ENCODE measurements at places on chromosomes 11 and 22.

- DNase-seq, result no peak
Observed at GRCh38 chr11:113850188-113850587, 25.2 kb downstream of the USP28 start.

- DNase-seq, result no peak
Observed at GRCh38 chr11:110207123-110207522, 89.3 kb downstream of the RDX start.

GRCh38 chr22:47281126-47282106 lies 519.0 kb downstream of the TBC1D22A start:
- no peak for DNase-seq

DNA sequence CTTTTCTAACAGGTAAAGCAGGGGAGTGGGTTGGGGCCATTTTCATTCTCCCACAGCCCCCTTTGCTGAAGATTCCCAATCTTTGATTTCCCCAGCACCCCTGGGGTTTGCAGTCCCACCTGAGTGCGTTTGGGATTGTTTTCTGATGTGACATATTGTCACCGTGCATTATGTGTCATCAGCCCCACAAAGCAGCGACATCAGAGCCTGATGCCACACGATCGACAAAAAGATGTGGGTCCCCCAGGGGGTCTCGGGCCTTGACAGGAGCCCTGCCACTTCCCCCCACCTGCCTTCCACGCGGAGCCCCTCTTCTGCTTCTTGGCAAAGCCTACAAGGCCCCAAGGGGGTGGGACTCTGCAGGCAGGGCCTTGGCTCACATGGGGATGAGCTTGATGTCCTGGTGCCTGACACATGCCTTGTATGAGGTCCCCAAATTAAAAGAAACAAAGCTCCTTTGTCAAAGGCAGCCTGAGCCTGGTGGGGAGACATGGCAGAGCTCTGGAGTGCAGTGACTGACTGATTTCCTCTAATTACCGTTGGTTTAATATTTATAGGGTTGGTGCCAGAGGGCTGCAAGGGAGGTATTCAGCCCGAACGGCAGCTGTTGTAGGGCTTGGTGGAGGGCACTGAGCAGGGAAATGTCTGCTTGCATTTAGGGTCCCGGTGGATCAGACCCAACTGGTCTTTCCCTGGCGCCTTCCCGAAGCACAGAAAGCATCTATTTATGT lies 149.2 kb downstream of the MIAT start:
- DNase-seq, result no peak

DNA sequence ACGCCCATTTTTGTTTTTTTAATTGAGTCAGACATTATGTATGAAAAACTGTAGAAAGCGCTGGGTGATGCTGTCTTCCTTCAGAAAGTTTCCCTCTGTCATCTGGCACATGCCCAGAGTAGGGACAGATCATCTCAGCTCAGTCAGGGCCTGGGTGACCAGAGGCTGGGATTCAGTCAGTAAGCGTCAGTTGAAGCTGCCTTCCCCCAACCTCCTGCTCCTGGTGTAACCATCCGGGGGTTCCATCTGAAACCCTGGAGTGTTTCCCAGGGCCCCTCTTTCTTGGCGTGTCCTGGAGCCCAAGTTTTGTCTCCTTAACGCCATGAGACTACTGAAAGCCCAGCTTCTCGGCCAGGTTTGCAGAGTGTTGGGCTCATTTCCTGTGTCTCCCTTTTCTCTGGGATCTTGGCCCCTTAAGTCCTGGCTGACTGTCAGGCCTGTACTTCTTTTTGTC lies 10.7 kb downstream of the PPFIA1 start:
- no peak for DNase-seq

DNA sequence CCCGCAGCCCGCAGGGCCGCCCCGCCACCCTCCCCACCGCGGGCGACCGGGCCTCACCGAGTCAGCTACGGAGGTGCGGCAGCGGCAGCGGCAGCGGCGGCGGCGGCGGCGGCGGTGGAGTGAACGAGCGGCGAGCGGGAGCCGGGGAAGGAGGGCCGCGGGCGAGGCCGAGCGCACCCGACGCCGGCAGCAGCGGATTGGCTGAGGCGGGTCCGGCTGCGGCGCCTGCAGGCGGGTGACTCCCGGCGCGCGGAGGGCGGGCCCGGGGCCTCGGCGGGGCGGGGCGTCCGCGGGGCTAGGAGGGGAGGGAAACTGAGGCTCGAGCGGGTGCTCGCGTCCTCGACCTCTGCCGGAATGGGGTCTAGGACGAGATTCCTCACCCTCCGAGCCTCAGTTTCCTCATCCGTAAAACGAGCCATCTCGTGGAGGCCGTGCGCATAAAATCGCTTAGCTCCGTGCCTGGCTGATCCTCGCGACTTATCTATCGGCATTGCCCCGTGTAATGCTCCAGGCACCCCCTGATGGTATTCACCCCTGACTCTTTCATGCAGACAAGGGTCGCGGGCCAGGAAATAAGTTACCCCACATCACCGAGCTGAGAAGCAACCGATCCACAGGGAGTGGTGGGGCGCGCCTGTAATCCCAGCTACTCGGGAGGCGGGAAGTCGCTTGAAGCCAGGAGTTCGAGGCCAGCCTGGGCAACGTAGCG lies at the start of gene CPT1A:
TSS of gene CPT1A (minus strand) at position 199 of the 709 bp plus-strand sequence. CDS start 26,442 bp downstream, outside the sequence.
- DNase-seq, result peak; percentile 90

GRCh38 chr22:46810856-46811786 lies 48.7 kb downstream of the TBC1D22A start:
- no peak for DNase-seq

DNA sequence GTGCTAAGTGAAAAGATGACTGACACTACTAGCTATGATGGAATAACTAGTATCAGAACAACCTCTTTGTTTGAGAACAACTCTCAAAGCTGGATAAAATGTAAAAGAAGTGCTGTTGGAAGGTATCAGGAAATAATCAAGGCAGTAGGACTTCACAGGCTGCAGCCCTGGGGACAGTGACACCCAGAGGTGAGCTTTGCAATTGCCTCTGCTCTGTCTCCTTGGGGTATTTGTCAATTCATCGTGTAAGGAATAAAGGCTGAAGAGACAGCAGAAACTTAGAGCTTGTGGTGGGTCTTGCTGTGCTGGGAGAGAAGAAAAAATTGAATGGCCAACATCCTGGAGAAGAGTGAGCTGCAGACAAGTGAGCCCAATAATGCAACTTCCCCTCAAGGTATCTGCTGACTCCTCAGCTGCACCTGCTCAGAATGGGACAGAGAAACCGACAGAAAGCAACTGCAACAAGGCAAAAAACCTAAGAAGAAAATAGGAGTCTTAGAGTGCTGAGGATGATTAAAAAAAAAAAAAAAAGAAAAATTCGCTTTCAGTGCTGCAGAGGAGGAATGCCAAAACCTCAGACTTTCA lies 141.1 kb downstream of the RCN1 start:
- peak; percentile 10 for DNase-seq

DNA sequence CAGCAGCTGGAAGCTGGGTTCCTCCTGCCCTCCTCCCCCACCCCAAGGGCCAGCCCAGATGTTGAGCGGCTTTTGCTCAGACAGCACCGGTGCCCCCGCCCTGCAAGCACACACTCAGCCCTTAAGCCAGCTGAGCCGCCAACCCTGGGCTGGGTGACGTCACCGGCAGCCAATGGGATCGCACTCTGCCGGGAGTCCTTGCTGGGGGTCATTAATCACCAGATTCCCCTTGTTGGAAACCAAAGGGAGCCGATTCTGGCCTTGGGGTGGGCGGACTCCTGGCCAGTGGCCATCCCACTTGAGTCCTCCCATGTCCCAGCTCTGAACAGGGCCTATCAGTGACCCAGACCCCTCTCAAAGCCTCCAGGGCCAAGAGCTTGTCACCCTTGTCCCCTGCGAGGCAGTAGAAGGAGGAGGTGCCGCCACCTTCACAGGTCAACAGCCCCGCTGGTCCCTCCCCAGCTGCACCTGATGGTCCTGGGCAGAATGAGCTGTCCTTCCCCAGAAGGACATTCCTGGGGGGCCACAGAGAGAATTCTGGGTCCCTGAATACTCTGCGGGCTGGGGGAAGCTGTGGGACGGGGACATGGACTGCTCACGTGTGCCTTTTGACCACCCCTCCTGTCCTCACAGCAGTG lies 7.4 kb downstream of the DUSP8 start:
- DNase-seq, result no peak

GRCh38 chr11:128341280-128342248 lies 245.8 kb downstream of the ETS1 start:
- DNase-seq, result peak; percentile 62

- no peak for DNase-seq
Observed at GRCh38 chr22:38802671-38803121, 8.8 kb upstream of the DNAL4 start.

GRCh38 chr11:74729397-74729796 lies 1.8 kb downstream of the CHRDL2 start:
- no peak for DNase-seq

- DNase-seq, result no peak
Observed at GRCh38 chr11:111081021-111081511, 164.5 kb upstream of the POU2AF2 start.

DNA sequence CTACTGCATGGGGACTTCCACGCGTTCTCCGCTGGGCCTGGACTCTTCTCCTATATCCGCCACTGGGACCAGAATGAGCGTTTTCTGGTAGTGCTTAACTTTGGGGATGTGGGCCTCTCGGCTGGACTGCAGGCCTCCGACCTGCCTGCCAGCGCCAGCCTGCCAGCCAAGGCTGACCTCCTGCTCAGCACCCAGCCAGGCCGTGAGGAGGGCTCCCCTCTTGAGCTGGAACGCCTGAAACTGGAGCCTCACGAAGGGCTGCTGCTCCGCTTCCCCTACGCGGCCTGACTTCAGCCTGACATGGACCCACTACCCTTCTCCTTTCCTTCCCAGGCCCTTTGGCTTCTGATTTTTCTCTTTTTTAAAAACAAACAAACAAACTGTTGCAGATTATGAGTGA lies 7.7 kb downstream of the SLC3A2 start:
- no peak for DNase-seq

- no peak for DNase-seq
Observed at GRCh38 chr22:39530692-39531331, 1.7 kb downstream of the RPS19BP1 start.

DNA sequence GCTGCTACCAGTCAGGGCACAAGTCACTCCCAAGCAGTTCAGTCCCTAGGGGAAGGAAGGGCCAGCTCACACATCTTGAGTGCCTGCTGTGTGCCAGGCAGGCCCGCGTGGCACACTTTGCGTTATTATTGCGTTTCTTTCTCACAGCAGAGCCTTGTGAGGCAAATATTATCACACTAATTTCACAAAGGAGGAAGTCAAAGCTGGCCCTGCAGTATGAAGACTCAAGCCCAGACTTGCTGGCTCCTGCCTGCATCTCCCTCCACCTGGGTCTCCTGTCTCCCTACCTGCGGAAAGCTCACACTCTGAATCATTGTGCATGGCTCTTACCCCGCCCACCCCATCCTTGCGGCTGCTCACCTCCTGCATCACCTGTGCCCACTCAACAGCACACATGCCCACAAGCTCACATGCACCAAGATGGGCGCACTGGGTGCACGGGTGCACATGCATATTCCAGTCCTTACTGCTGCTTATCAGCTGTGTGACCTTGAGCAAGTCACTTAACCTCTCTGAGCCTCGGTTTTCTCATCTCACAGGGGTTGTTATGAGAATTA lies 31.7 kb upstream of the P2RY2 start:
- no peak for DNase-seq

- DNase-seq, result no peak
Observed at GRCh38 chr11:78318321-78319114, 99.1 kb downstream of the GAB2 start.

DNA sequence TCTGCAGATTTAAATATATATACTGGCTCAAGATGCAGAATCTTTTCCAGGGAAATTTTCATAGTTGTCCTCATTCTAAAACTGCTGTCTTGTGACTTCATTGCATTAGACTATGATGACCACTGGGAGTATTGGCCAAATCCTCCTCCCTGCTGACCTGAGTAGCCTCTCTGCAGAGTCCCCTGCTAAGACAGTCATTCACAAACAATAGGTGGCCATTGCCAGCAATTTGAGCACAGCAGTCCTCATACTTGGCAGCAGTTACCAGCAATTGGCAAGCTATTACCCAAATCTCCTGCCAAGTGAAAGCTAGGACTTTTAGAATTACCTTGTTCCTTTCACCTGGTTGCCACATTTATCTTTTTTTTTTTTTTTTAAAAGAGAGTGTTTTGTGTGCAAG lies 325.8 kb downstream of the FAT3 start:
- no peak for DNase-seq

- no peak for DNase-seq
Observed at GRCh38 chr11:50174189-50174588, 141.5 kb downstream of the OR4C45 start.

DNA sequence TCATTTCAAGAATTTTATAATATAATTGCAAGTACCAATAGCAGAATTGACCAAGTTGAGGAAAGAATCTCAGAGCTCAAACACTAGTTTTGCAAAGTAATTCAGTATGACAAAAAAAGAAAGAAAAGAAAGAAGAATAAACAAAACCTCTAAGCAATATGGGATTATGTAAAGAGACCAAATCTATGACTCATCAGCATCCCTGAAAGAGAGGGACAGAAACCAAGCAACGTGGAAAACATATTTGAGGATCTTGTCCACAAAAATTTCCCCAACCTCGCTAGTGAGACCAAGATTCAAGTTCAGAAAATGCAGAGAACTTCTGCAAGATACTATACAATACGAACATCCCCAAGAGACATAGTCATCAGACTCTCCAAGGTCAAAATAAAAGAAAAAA lies 203.7 kb upstream of the DDI1 start:
- no peak for DNase-seq

DNA sequence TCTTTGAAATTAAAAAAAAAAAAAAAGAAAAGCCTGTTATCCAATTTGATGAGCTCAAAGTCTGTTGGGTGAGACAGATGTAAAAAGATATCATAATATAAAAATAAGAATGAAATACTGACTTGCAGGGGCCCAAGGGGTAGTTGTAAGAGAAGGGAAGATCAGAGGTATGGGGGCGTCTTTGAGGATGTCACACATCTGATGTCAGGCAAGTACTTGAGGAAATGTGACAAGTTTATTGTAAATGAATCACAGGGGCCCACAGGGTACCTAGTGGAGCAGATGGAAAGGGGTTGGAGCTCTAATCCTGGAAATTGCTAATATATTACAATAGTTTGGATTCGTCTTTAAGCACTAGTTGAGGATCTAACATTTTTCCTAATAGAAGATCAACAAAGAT lies 131.6 kb downstream of the MAML2 start:
- no peak for DNase-seq

DNA sequence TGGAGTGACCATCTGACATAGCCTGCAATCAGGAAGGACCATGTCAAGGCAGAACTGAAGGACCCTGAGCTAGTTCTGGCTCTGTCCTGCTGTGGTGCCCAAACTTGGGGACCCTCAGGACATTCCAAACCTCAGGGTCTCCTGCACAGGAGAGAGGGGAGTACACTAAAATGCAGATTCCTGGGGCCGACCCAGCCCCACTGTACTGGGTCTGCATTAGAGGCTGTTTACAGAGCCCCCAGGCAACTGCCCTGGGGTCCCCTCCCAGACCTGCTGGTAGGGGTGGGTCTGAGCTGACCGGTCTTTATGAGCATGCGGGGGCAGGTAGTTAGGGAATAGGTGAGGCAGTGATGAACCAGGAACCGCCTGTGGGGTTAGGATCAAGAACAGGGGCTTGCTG lies 6.8 kb downstream of the TRPM5 start:
- DNase-seq, result no peak

GRCh38 chr11:14095882-14096281 lies 133.4 kb downstream of the SPON1 start:
- DNase-seq, result no peak

GRCh38 chr22:19909350-19910179 lies 32.0 kb upstream of the COMT start:
- DNase-seq, result peak; percentile 73

GRCh38 chr11:46275964-46276641 lies 1.4 kb upstream of the CREB3L1 start:
- DNase-seq, result no peak

Measured in T-helper 2 cell (primary cell).